ENCODE measurements at places on chromosomes 5 and 9. TPM values are rescaled to one million over a fixed set of nuclear protein-coding genes. Genes with fewer than 3 reads are reported as not detected.
A peak's percentile ranks its signal among the peaks of the same experiment; 100 is the strongest.

- peaks cover 44% of the 10 kb centered on the region for H3K27me3 ChIP-seq
- peaks cover 4% of the 10 kb centered on the region for H3K36me3 ChIP-seq
- peaks cover 7% of the 10 kb centered on the region for H3K4me1 ChIP-seq
- no peak overlapping the region for H3K27ac ChIP-seq
Measured at GRCh38 chr5:132813599-132814502, 749 bp downstream of the SOWAHA start.

DNA sequence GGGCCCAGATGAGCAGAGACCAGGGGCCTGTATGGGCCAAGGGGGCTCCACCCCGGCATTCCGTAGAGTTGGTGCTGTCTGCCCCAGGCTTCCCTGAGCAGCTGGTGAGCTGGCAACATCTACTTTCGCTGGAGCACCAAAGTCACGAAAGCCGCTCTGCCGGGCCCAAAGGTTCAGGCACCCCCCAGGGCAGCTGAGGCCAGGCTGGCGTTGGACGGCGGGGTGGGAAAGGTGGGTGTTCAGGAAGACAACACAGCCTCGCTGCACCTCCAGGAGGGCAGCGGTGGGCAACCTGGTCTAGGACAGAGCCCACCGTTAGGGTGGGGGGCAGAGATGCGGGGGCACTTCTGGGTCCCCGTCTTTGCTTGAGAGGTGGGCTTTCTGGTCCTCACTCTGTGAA lies 30.1 kb upstream of the TMEM250 start:
- H3K27me3 ChIP-seq = peaks cover 27% of the 10 kb centered on the region
- H3K4me3 ChIP-seq = no peak overlapping the region
- H3K27ac ChIP-seq = no peak overlapping the region

Gene PCDHGA11
- not detected for total RNA-seq

Gene SLC6A19
- not detected for total RNA-seq

DNA sequence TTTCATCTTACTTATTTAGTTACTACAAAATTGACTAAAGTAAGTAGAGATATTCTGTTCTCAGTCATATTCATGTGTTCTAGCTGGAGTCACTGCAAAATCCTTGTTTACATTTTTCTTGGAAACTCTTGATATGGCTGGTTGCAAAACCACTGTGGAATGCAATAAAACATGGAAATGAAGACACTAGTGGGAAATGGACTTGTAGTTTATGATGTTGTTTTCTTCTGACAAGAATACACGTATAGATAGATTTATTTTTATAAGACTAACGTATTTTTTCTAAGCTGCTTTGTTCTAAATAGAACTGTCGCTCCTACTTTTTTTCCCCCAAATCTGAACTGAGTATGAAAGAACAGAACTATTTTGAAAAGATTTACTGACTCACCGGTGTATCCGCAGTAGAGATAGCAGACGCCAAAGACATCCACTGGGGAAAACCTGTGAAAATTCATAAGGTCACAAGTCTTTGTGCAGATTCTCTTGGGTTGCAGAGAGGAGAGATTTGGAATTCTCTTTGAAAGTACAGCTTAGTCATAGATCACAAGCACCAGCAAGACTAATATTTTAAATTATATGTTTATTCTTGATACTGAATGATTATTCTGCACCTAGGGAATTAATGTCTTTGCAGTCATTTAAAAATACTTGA lies 119.6 kb upstream of the TAF11L2 start:
- no peaks in the 10 kb centered on the region for H3K4me1 ChIP-seq
- no peak overlapping the region for H3K4me3 ChIP-seq
- no peaks in the 10 kb centered on the region for H3K27me3 ChIP-seq
- DNase-seq = no peak
- H3K27ac ChIP-seq = no peak overlapping the region
- H3K36me3 ChIP-seq = no peaks in the 10 kb centered on the region

DNA sequence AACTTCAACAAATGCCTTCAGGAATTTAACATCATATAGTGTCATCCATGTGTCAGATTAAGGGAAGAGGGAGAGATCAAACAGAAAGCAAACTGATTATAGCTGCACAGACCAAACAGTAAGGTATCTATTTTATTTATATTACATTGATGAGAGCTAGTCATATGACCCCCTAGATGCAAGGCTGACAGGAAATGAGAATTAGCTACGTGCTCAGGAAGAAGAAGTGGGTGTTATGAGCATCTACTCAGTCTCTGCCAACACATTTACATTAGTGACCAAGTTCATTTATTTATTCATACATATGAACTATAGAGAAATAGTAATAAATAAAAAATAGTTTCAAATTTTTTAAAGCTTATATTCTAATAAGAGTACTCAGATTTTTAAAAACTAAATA lies 787.3 kb downstream of the KCTD16 start:
- no peaks in the 10 kb centered on the region for H3K4me1 ChIP-seq
- H3K36me3 ChIP-seq = no peaks in the 10 kb centered on the region
- no peaks in the 10 kb centered on the region for H3K27me3 ChIP-seq
- no peak overlapping the region for H3K4me3 ChIP-seq
- no peak for DNase-seq

GRCh38 chr9:17824616-17825264 lies 245.9 kb downstream of the SH3GL2 start:
- no peak for DNase-seq
- no peak overlapping the region for H3K4me3 ChIP-seq
- no peaks in the 10 kb centered on the region for H3K36me3 ChIP-seq
- H3K27me3 ChIP-seq = no peaks in the 10 kb centered on the region

Gene PCDHB13
- total RNA-seq = not detected

GRCh38 chr5:175638305-175638704 lies 19.6 kb upstream of the HRH2 start:
- H3K4me3 ChIP-seq = no peak overlapping the region
- no peak overlapping the region for H3K27ac ChIP-seq
- H3K27me3 ChIP-seq = no peaks in the 10 kb centered on the region

DNA sequence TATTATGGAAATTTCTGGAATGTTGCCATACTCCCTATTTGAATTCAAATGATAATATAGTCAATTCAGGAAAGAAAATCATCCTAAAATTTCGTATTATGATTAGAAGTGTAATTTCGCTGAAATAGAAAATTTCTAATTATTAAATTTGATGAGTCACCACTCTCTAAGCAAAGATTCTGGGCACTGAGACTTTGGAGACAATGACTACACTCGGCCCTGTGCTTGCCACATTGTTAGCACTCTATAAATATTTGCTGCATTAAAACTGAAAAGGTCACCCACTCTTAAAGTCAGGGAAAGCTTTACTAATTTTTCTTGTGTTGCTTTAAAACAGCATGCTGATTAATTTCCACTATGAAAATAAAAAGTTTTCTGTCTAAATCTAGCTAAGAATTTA lies 240.3 kb downstream of the TLE4 start:
- no peak for DNase-seq
- H3K4me1 ChIP-seq = peaks cover 18% of the 10 kb centered on the region
- peak overlapping the region; percentile 53 for H3K27ac ChIP-seq
- H3K4me3 ChIP-seq = peak overlapping the region; percentile 84

Gene RGMB
- 13.7 TPM for total RNA-seq

Gene DDX41
- total RNA-seq = 58.6 TPM

Gene LIX1
- not detected for total RNA-seq

GRCh38 chr5:43154469-43154868 lies 33.8 kb downstream of the ZNF131 start:
- no peaks in the 10 kb centered on the region for H3K36me3 ChIP-seq
- DNase-seq = no peak
- peaks cover 11% of the 10 kb centered on the region for H3K4me1 ChIP-seq
- H3K27ac ChIP-seq = no peak overlapping the region
- no peak overlapping the region for H3K4me3 ChIP-seq

GRCh38 chr5:82719368-82719767 lies 357.8 kb downstream of the TMEM167A start:
- no peak overlapping the region for H3K4me3 ChIP-seq
- no peaks in the 10 kb centered on the region for H3K36me3 ChIP-seq
- H3K4me1 ChIP-seq = no peaks in the 10 kb centered on the region
- DNase-seq = no peak
- no peak overlapping the region for H3K27ac ChIP-seq
- H3K27me3 ChIP-seq = no peaks in the 10 kb centered on the region

Gene KIAA0825
- 3.0 TPM for total RNA-seq

- no peak overlapping the region for H3K27ac ChIP-seq
- no peaks in the 10 kb centered on the region for H3K36me3 ChIP-seq
- no peak overlapping the region for H3K4me3 ChIP-seq
- DNase-seq = no peak
- H3K4me1 ChIP-seq = no peaks in the 10 kb centered on the region
Measured at GRCh38 chr5:28313321-28313951, 1275.0 kb upstream of the CDH9 start.

DNA sequence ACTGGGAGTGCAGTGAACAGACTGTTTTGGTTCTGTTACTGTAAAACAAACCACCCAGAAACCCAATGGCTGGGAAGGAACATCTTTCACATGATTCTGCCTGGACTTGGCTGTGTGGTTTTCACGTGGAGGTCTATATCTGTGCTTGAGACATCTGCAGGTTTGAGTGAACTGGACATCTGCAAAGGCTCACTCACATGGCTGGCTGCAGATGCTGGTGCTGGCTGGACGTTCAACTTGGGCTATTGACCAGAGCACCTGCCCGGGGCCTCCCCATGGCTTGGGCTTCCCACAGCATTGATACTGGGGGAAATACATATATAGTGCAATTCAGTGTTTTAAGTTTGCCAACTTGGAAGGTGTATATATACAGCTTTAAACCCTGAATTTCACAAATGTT lies 6.8 kb downstream of the CTSL start:
- no peak for DNase-seq
- H3K27me3 ChIP-seq = peaks cover 24% of the 10 kb centered on the region
- no peak overlapping the region for H3K4me3 ChIP-seq
- H3K4me1 ChIP-seq = peaks cover 5% of the 10 kb centered on the region
- no peak overlapping the region for H3K27ac ChIP-seq
- peaks cover 6% of the 10 kb centered on the region for H3K36me3 ChIP-seq

GRCh38 chr5:96189987-96190386 lies 228.3 kb upstream of the ELL2 start:
- DNase-seq = no peak
- no peaks in the 10 kb centered on the region for H3K36me3 ChIP-seq
- H3K4me1 ChIP-seq = no peaks in the 10 kb centered on the region
- H3K27ac ChIP-seq = no peak overlapping the region

DNA sequence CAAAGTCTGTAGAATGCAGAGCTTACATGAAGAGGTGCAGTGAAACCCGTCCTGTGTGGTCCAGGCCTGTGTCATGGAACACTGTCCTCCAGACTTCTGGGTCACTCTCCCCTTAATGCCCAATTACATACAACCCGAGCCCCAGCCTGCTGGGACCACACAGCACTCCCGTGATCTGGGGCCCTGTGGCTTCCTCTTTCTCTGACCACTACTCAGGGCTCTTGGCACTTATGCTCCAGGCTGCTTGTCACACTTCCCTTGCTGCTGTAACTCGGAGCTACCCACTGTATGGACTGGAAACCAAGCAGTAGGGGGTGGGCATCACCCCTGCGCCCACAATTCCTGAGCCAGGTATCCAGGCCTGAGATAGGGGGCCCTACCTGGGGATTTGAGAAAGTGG lies 10.3 kb upstream of the IL3 start:
- DNase-seq = no peak
- H3K36me3 ChIP-seq = no peaks in the 10 kb centered on the region
- peaks cover 18% of the 10 kb centered on the region for H3K4me1 ChIP-seq

Gene CDC20B
- total RNA-seq = not detected

Gene KLF9
- total RNA-seq = 78.0 TPM

DNA sequence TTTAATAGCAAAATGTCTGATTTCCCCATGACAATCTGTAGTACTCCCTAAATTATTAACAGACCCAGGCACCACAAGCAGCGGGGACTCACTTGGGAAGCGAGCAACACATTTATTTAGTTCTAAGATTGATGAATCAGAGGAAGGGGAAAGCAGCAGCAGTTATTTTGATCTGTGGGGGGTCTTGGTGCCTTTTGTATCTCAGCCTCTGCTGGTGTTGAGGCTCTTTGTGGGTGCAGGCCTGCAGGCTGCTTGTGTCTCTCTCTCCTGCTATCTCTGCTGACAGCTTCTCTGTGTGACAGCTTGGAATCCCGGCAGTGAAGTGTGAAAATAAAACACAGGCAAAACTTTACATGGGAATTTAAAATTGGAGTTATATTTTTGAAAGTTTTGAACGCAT lies 878.2 kb upstream of the DMAC1 start:
- H3K4me1 ChIP-seq = no peaks in the 10 kb centered on the region
- no peak for DNase-seq
- H3K36me3 ChIP-seq = peaks cover 2% of the 10 kb centered on the region
- no peak overlapping the region for H3K4me3 ChIP-seq
- peaks cover 17% of the 10 kb centered on the region for H3K27me3 ChIP-seq

Gene SH3TC2
- 5.6 TPM for total RNA-seq

Gene GEMIN5
- total RNA-seq = 6.8 TPM

- DNase-seq = no peak
- no peak overlapping the region for H3K4me3 ChIP-seq
- H3K36me3 ChIP-seq = no peaks in the 10 kb centered on the region
Measured at GRCh38 chr5:160618286-160618685, 196.6 kb downstream of the PTTG1 start.

DNA sequence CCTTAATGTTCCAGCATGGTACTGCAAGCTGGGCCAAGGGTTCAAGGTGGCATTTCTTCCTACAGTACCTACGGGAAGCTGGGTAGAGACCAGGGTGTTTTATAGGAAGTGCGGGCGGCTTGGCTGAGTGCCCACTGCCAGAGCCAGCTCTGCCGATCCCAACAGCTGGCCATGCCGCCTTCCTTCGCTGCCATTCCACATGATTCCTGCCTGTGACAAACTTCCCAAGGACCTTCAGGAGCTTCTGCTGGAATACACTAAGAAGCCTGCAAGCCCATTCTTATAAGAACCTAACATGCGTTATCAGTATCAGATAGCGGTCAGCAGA lies 22.0 kb downstream of the MYO10 start:
- no peak for DNase-seq
- no peaks in the 10 kb centered on the region for H3K36me3 ChIP-seq
- H3K27me3 ChIP-seq = no peaks in the 10 kb centered on the region
- H3K4me3 ChIP-seq = no peak overlapping the region
- H3K27ac ChIP-seq = no peak overlapping the region

DNA sequence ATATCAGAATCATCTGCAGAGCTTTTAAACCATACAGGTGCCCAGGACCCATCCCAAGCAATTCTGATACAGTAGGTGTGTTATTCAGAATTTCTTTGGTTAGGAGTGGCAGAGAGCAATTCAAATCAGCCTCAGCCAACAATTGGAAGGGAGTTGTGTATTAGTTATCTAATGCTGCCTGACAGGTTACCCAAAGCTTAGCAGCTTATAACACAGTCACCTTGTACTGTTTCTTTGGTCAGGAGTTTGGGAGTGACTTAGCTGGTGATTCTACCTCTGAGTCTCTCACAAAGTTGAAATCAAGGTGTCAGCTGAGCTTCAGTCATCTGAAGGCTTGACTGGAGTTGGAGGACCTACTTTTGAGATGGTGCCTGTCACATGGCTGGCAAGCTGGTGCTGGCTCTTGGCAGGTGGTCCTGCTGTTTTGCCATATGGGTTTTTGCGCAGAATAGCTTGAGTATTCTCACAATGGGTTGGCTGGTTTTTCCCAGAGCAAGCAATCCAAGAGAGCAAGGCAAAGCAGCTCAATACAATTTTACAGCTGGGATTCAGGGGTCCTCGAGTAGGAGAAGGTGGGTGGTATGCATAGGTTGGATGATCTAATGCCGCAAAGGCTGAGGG lies 18.7 kb upstream of the CARNMT1 start:
- H3K4me3 ChIP-seq = no peak overlapping the region
- H3K4me1 ChIP-seq = no peaks in the 10 kb centered on the region
- no peak for DNase-seq
- no peak overlapping the region for H3K27ac ChIP-seq

Gene FREM1
- total RNA-seq = not detected
